ENCODE measurements at places on chromosomes 7 and 10.

GRCh38 chr7:88268858-88269257, 37.8 kb downstream of the STEAP4 start:
- no peak for DNase-seq

GRCh38 chr10:131810036-131810804, 90.6 kb upstream of the PPP2R2D start:
- no peak for DNase-seq

DNA sequence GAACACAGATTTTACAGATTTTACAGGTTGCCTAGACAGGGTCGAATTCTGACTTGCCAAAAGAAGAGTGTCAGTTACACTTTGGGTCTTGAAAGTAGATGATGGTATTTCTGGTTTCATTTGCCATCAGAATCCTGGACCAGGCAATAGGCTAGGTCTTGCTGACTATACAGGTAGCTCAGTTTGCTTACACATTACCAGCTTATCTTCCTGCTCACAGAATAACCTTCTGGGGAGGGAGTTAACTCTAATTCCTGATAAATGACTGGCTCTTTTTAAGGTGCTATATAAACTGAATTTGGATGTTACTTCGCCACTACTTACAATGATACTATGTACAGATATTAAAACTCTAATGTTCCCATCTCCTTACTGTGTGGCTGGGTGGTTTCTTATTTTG, 39.8 kb downstream of the GBF1 start:
- no peak for DNase-seq

DNA sequence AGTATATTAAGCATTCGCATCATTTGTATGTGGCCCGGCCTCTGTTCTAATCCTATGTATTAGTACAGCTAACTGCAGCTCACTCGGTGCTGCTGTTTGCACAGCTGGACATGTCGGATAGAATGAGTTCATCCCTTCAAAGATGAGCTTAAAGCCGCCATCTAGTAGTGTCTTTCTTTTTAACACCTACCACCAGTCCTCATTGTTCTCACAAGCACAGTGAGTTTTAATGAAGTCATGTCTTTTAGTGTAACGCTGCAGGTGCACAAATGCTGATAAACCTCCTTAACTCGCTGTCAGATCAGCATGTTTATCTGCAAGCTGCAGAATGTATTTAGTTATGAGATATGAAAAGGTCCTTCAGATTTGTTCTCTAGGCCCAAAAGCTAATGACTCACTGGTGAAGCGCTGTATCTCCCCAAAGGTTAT, 247.5 kb downstream of the MTERF1 start:
- DNase-seq = no peak

DNA sequence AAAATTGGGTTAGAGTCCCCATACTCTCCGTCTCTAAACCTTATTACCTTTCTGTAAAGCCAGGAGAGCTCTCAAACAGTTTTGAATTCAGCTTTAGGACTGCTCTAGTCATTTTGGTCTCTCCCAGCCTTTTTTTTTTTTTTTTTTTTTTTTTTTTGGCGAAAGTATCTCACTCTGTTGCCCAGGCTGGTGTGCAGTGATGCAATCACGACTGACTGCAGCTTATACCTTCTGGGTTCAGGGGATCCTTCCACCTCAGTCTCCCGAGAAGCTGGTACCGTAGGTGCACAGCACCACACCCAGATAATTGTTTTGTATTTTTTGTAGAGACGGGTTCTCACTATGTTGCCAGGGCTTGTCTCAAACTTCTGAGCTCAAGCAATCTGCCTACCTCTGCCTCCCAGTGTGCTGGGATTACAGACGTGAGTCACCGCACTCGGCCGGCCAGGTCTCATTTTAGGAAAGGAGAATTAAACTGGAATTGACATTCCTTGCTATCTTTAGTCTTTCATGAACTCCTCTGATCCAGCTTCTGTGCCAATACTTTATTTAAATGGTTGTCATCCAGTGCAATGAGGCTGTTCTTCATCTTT, 31.4 kb upstream of the RSU1 start:
- no peak for DNase-seq

- DNase-seq = no peak
These were observed 74.4 kb upstream of the EFCAB10 start for GRCh38 chr7:105655500-105656380.

DNA sequence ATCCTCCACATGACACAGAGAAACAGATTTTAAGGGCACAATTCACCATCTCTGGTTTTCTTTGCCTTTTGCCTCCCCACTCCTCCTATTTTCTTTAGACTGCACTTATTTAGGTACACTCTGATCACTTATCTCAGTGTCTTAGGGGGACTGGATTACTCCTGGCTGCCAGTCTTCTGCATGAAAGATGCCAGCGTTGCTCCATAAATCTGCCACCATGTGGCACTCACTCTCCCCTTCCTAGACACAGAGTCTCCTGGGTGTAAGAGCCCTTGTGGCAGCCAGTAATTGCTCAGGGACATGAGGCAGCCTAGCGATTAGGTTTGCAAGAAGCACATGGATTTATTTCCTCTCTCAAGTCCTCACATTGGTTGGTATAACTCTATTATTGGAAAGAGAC, 34.5 kb upstream of the RBM20 start:
- DNase-seq = no peak

DNA sequence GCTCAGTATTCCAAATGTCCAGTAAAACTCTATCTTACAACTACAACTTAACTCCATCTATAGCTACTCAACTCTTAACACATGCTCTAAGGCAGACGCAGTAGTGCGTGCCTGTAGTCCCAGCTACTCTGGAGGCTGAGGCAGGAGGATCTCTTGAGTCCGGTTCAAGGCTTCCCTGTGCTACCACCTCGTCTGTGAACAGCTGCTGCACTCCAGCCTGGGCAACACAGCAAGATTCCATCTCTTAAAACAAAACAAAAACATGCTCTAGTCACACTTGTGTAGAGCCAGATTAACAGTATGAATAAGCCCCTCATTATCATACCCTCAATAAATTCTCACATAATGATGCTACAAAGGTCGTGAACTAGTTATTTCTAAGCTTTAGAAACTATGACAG, 3.6 kb downstream of the BAZ1B start:
- no peak for DNase-seq

DNA sequence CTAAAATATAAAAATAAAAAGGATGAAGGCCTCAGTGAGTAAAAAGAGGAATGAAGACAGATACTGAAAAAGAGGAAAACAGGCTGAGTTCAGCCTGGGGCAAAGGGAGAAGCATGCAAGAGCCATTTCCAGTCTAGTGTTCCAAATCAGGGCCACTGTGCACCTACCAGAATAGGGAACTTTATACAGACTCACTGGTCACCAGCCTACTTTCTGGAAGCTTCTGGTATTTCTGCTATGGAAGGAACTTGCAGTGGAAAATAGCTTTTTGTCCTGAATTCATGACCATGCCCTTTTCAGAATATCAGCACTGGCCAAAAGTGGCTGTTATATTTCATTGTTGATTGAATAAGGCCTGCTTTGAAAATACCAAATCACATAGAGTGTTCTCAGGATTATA, 28.8 kb downstream of the ABRAXAS2 start:
- no peak for DNase-seq

DNA sequence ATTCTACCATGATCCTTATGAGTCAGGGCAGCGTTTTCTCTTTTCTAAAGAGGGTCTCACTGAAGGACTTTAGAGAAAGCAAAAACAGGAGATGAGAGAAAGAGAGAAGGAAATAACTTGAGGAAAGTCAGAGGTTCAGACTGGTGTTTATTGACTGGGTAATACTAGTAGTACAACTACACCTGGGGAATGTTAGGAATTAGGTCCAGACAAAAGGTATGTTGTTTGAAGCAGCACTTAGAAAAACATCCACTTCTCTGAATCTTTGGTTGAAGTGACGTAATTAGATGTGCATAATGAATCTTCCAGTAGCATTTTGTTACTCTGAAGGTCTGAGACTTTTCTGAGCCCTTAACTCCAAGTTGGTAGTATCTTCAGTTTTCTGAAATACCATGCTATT, 380.3 kb upstream of the LRGUK start:
- DNase-seq = no peak

DNA sequence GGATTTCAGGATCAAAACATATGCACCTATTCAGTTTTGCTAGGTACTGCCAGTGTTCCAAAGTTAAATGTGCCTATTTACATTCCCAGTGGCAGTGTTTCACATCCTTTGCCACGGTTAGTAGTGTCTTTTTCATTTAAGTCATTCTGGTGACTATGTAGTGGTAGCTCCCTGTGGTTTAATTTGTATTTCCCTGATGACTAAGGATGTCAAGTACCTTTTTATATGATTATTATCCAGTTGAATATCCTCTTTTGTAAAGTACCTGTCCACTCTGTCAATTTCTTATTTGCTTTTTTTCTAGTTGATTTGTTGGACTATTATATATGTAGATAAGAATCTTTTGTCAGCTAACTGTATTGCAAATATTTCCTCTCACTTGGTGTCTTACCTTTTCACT, 45.1 kb downstream of the TMEM60 start:
- no peak for DNase-seq

- no peak for DNase-seq
These were observed 1035.3 kb downstream of the NRG3 start for GRCh38 chr10:82910301-82910700.

DNA sequence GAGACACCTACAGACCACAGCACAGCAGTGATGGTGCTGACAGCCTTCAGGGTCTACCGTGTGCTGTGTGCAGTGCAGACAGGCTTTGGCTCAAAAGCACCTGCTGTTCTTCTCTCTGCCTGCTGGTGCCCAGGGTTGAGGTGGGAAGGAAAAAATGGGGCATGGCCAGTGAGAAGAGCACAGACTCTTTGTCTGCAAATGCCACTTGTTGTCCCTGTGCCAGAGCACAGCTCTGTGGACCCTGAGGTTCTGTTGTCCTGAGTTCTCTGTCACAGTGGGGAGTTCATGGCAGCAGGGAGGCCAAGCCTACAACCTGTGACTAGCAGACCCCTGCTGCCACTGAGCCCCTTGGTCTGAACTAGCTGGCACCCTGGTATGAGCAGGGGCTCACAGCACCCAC, 376.7 kb downstream of the GLRX3 start:
- DNase-seq = no peak

DNA sequence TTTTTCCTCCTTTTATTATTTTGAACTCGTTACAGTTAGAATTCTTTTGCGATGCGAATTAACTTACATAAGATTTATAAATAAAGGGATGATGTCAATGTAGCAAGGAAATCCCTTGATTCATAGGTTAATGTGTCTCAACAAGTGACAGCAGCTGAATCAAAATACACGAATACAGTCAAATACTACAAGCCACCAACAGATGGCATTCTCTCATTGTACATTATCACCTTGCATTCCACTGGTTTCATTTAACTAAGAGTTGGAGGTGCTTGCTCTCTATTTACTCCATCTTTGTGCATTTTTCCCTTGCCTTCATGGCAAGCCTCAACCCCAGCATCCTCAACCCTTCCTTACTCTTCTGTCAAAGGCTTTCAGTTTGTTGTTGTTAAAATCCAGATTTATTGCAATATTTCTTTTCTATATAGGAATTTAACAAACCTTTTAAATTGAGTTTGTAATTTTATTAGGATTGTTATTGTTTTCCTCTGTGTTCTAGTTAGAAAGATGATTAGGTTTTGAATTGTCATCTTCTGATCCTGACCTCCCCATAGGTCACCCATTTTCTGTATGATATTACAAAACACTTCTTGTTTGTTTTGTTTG, 78.3 kb downstream of the SLC25A40 start:
- no peak for DNase-seq
